ENCODE measurements at places on chromosomes 5 and 9.

DNA sequence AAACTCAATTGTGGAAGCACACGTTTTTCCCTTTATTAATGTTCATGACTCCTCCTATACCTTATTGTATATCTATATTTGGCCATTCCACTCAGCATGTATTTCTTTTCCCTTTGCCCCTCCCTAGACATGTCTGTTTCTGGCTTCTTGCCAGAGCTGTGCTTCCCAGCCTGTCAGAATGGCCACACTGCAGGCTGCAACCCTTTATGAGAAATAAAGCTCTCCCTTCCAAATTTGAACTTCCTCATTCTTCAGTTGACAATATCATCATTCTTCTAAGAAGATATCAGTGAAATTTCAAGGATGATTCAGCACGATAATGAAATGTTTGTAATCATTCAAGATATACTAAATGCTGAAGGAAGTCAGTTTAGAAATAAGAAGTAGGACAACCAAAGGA, 107.6 kb upstream of the PRSS3 start:
- DNase-seq: no peak

DNA sequence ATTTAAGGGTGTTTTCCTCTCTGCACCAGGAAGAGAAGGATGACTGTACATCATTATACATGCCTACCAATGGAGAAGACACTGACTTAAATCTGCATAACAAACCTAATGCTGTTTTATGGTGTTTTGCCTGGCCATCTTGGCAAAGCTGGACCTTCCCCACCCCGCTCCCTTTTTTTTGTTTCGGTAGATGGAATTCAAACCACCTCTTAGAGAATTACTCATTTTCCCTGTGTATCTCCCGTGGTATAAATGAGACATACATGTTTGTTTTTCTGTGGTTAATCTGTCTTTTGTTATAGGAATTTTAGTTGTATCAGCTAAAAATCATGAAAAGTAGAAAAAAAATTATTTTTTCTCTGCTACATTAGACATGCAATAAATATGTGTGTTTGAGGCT, 28.8 kb downstream of the IL12B start:
- no peak for DNase-seq

GRCh38 chr5:171633776-171634470, 151.7 kb upstream of the SMIM23 start:
- no peak for DNase-seq

GRCh38 chr5:10862085-10862484, 101.1 kb upstream of the DAP start:
- no peak for DNase-seq

- DNase-seq: no peak
Measured at GRCh38 chr5:125837866-125838265, 585.3 kb upstream of the GRAMD2B start.

- no peak for DNase-seq
Measured at GRCh38 chr9:75333624-75334023, 245.3 kb downstream of the OSTF1 start.

DNA sequence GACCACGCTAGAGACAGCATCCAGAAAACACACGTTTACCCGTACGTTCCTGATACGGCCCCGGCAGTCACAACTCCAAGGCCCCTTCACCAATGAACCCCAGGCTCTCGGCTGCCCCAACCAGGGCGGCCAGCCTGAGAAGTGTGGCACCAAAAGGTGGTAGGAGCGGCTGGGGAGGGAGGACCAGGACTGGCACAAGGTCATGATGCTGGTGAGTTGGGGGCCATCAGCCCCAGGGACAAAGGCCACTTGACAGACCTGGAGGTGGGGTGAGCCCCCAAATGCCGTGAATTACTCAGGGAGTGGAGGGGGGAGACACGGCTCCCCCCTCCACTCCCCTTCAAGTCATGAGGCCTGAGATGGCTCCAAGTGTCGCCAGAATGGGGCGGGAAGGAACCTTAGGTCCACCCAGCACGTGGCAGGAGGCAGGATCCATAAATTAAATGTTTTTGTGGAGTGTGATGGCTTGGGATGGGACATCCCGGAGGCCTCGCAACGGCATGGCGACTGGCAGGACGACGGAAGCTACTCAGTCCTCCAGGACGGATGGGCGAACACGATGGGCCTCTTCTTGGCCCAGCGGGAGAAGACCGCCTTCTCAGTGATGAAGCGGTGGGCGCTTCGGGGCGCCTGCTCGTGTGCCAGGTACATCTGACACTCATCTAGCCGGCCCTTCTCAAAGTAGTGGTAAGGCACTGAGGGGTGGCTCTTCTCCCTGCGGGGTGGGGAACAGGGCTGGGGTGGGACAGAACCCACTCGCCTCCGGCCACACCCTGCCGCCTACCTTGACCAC, 8.7 kb upstream of the ST6GALNAC6 start:
- DNase-seq: no peak

- DNase-seq: no peak
Measured at GRCh38 chr5:181241393-181241975, 2.2 kb downstream of the RACK1 start.

GRCh38 chr5:179126506-179126991, 66.4 kb downstream of the ZNF354C start:
- DNase-seq: no peak

DNA sequence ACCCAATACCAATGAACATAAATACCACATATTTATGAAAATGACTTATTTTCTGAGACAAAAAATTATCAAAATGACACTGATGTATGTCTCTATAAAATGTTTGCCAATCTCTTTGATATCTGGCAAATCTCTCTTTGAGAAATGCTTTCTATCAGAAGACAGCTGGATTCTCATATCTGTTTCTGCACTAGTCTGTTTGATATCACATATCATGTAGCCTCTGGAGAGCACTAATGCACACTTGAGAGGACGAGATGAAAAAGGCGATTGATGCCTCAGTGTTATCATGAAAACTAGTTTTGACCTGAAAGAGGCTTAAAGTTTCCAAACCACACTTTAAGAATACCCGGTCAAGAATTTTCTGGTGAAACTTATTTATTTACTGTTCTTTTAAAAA, 29.1 kb upstream of the ANKRD55 start:
- DNase-seq: no peak
